ENCODE measurements at places on chromosomes 5 and 9. TPM values are rescaled to one million over a fixed set of nuclear protein-coding genes. Genes with fewer than 3 reads are reported as not detected.

DMRT3 gene
- total RNA-seq: not detected

FAM151B gene
- total RNA-seq: 0.32 TPM

TMOD1 gene
- 0.81 TPM for total RNA-seq

LHX6 gene
- not detected for total RNA-seq

FUT7 gene
- 0.22 TPM for total RNA-seq

ERAP2 gene
- total RNA-seq: 54.4 TPM

MTX3 gene
- 31.4 TPM for total RNA-seq

PIGO gene
- total RNA-seq: 34.4 TPM

C5orf63 gene
- 4.0 TPM for total RNA-seq

IL7R gene
- 50.8 TPM for total RNA-seq

DNA sequence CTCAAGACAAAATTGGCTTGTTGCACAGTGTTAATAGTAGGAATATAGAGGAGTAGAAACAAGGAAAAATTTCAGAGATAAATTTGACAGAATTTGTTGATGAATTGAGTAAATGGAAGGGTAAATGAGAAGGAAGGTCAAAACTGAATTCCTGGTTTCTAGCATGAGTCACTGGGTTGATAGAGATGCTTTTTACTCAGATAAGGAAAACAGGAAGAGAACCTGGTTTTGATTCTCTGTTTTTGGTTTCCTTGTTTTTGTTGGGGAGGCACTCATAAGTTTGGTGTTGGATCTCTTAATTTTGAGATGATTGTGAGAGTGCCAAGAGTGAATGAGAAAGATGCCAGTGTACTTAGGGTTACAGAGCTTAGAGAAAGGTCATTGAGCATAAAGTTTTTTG, 7.1 kb downstream of the LRRC70 start:
- DNase-seq: no peak
- H3K27me3 ChIP-seq: no peaks in the 10 kb centered on the region
- peaks cover 22% of the 10 kb centered on the region for H3K4me1 ChIP-seq
- H3K4me3 ChIP-seq: no peak overlapping the region
- peaks cover 20% of the 10 kb centered on the region for H3K36me3 ChIP-seq

DNA sequence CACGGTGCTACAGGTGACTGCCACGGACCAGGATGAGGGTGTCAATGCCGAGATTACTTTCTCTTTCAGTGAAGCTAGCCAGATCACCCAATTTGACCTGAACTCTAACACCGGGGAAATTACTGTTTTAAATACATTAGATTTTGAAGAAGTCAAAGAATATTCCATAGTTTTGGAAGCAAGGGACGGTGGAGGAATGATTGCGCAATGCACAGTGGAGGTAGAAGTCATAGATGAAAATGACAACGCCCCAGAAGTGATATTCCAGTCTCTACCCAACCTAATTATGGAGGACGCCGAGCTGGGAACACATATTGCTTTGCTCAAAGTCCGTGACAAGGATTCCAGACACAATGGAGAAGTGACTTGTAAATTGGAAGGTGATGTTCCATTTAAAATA, 1.2 kb downstream of the PCDHGB4 start:
- no peaks in the 10 kb centered on the region for H3K4me1 ChIP-seq
- H3K36me3 ChIP-seq: peaks cover 1% of the 10 kb centered on the region
- no peak overlapping the region for H3K4me3 ChIP-seq
- H3K27me3 ChIP-seq: peaks cover 3% of the 10 kb centered on the region
- no peak overlapping the region for H3K27ac ChIP-seq

GRCh38 chr5:158486566-158486965, 613.1 kb downstream of the EBF1 start:
- H3K36me3 ChIP-seq: no peaks in the 10 kb centered on the region
- no peak for DNase-seq
- no peaks in the 10 kb centered on the region for H3K4me1 ChIP-seq
- no peak overlapping the region for H3K27ac ChIP-seq

- H3K27me3 ChIP-seq: peaks cover 4% of the 10 kb centered on the region
- DNase-seq: no peak
- peaks cover 21% of the 10 kb centered on the region for H3K4me1 ChIP-seq
- H3K4me3 ChIP-seq: no peak overlapping the region
- peaks cover 3% of the 10 kb centered on the region for H3K36me3 ChIP-seq
Measured at GRCh38 chr9:100428871-100429654, 2.1 kb downstream of the MSANTD3 start.

- H3K4me1 ChIP-seq: peaks cover 57% of the 10 kb centered on the region
- no peaks in the 10 kb centered on the region for H3K27me3 ChIP-seq
- H3K4me3 ChIP-seq: no peak overlapping the region
- DNase-seq: no peak
- peaks cover 37% of the 10 kb centered on the region for H3K36me3 ChIP-seq
Measured at GRCh38 chr5:54523534-54523933, 6.0 kb downstream of the SNX18 start.

GRCh38 chr9:36781533-36781932, 208.8 kb downstream of the MELK start:
- no peak for DNase-seq
- H3K27me3 ChIP-seq: peaks cover 17% of the 10 kb centered on the region
- H3K4me1 ChIP-seq: no peaks in the 10 kb centered on the region
- H3K4me3 ChIP-seq: no peak overlapping the region
- no peaks in the 10 kb centered on the region for H3K36me3 ChIP-seq

DNA sequence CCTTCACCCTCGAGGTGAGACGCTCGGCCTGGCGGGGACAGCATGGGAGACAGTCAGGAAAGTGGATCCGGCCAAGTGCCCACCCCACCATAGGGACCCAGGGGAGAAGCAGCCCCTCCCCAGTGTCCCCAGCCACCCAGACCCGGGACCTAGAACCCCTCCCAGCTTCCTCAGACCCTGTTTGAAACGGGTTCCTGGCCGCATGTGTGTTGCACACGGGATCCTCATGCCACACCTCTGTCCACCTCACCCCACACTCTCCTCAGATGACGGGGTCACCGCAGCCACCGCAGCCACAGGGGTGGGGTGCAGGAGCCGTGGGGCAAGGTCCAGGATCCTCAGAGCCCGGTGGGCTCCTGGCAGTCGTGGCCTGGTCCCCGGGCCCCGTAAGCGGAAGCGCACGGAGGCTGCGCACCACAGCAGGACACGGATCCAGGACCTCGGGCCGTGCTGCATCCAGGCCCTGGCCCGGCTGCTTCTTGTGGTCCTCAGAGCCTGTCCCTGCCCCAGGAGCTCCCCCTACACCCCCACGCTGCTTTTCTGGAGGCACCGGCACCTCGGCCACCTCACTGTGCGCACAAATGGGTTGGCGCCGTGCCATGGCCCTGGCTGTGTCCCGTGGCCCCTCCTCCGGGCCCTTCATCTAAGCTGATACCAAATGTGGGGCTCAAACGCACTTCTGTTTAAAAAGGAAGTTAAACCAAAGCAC, 15.3 kb downstream of the TERT start:
- H3K4me3 ChIP-seq: no peak overlapping the region
- no peak for DNase-seq
- H3K27me3 ChIP-seq: no peaks in the 10 kb centered on the region
- no peak overlapping the region for H3K27ac ChIP-seq

DNA sequence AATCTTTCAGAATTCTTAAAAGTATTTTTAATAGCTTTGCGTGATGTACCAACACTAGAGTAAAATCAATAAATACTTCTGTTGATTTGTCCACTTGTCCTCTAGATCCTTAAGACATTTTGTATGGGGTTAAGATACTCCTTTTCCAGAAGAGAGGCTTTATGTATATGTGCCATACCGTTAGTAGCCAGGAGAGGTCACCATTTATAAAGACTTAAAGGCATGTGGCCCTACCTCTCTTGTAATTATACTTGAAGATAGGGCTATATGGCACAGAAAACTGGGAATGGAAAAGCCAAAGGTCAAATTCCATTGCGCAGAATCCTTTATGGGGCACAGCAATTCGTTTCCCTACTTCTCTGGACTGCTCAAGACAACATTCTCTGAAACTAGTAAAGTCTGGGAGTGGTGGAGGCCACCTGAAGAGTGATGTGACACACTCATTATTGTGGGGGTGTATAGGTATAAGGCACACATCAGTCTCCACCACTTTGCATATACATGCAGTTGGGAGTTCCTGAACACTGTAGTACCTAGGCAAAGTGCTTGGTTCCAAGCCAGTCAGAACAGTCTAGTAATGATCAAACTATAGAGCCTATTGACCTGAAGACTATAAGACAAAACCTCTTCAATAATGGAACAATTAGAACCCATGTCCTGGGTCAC, 140.1 kb upstream of the FBXL17 start:
- H3K27me3 ChIP-seq: peaks cover 3% of the 10 kb centered on the region
- H3K4me3 ChIP-seq: no peak overlapping the region

- no peak overlapping the region for H3K27ac ChIP-seq
- H3K36me3 ChIP-seq: no peaks in the 10 kb centered on the region
Measured at GRCh38 chr9:9778293-9778692, 834.5 kb downstream of the PTPRD start.

GRCh38 chr9:32783168-32783891, at the start of gene TMEM215:
TSS of gene TMEM215 (plus strand) at chr9:32783540. CDS start at chr9:32784184, 644 bp downstream.
- no peaks in the 10 kb centered on the region for H3K4me1 ChIP-seq
- no peak for DNase-seq
- H3K27me3 ChIP-seq: peaks cover 53% of the 10 kb centered on the region

- peaks cover 68% of the 10 kb centered on the region for H3K4me1 ChIP-seq
- H3K27ac ChIP-seq: peak overlapping the region; percentile 31
- peaks cover 2% of the 10 kb centered on the region for H3K27me3 ChIP-seq
- H3K36me3 ChIP-seq: peaks cover 79% of the 10 kb centered on the region
- no peak for DNase-seq
Measured at GRCh38 chr5:171392585-171393159, 5.0 kb downstream of the NPM1 start.

GRCh38 chr9:68983522-68984424, 30.1 kb downstream of the PRKACG start:
- no peak for DNase-seq
- peak overlapping the region; percentile 19 for H3K4me3 ChIP-seq
- peaks cover 2% of the 10 kb centered on the region for H3K27me3 ChIP-seq
- peak overlapping the region; percentile 41 for H3K27ac ChIP-seq
- H3K4me1 ChIP-seq: peaks cover 62% of the 10 kb centered on the region
- peaks cover 4% of the 10 kb centered on the region for H3K36me3 ChIP-seq

GRCh38 chr5:130651440-130651839, 513.6 kb downstream of the HINT1 start:
- no peak overlapping the region for H3K27ac ChIP-seq
- no peak for DNase-seq
- H3K4me1 ChIP-seq: no peaks in the 10 kb centered on the region
- H3K36me3 ChIP-seq: no peaks in the 10 kb centered on the region

GRCh38 chr5:473551-474192, 30.7 kb downstream of the EXOC3 start:
- H3K27ac ChIP-seq: peak overlapping the region; percentile 53
- peak overlapping the region; percentile 82 for H3K4me3 ChIP-seq
- peaks cover 8% of the 10 kb centered on the region for H3K27me3 ChIP-seq
- DNase-seq: no peak
- H3K36me3 ChIP-seq: peaks cover 15% of the 10 kb centered on the region

GRCh38 chr5:126334760-126335159, 88.4 kb upstream of the GRAMD2B start:
- DNase-seq: no peak
- H3K27ac ChIP-seq: no peak overlapping the region

DNA sequence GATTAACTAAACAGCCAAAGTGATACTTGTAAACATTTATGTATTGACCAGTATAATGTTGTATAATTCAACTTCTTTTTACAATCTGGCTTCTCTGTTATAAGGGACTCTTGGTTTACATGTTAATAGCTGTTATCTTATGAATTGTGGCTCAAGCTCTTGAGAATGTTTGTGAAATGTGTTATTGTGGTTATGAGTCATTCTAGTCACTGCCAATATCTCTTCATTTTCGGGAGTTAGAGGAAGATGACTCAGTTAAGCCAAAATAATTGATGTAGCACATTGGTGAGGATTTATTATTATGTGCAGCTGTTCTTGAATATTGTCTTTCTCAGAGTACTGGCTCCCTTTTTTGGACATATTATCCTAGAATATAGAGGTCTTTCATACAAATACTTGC, 655.2 kb upstream of the RIOK2 start:
- H3K27ac ChIP-seq: no peak overlapping the region
- no peak for DNase-seq
- H3K4me3 ChIP-seq: no peak overlapping the region
- H3K4me1 ChIP-seq: peaks cover 6% of the 10 kb centered on the region
- no peaks in the 10 kb centered on the region for H3K36me3 ChIP-seq

DNA sequence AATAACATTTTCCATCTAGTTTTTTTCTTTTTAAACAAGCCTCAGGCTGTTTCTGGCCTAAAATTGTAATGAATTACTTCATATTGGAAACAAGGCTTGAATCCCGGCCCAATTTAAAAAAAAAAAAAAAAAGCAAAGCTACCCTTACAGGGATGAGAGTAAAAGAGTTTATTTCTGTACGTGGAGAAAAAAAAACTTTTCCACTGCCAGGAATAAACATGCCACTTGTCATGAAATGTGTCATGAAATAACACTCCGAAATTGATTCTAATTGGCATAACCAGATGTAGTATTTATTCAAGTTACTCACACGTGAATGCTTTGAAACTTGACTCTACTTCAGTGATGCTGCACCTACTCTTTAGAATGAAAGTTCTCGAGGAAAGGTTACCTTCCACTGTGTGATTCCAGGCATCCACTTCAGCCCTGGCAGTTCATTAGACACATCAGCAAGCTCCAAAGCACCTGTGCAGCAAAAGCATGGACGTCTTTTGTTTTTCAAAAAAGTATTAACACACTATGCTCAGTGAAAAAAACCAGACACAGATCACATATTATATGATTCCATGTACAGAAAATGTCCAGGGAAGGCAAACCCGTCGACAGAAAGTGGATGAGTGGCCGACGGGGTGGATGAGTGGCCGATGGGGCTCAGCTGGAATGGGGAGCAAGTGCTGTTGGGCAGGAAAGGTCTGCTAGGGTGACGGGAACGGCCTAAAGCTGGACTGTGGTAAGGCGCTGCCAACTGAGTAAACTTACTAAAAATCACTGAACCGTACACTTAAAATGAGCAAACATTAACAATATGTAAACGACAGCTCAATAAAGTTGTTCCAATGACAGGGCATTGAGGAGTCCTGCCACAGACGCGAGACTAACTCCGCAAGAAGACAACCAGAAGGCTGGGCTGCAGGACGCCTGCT, 21.2 kb downstream of the NSUN2 start:
- DNase-seq: no peak
- H3K27me3 ChIP-seq: no peaks in the 10 kb centered on the region
- H3K4me1 ChIP-seq: peaks cover 20% of the 10 kb centered on the region

GRCh38 chr9:125649315-125649714, 57.7 kb downstream of the MAPKAP1 start:
- no peak overlapping the region for H3K4me3 ChIP-seq
- H3K4me1 ChIP-seq: peaks cover 77% of the 10 kb centered on the region
- DNase-seq: no peak
- H3K27me3 ChIP-seq: no peaks in the 10 kb centered on the region
- peak overlapping the region; percentile 85 for H3K27ac ChIP-seq

- H3K4me3 ChIP-seq: no peak overlapping the region
- no peak overlapping the region for H3K27ac ChIP-seq
- no peaks in the 10 kb centered on the region for H3K4me1 ChIP-seq
Measured at GRCh38 chr5:136906545-136906944, 541.2 kb upstream of the TRPC7 start.

DNA sequence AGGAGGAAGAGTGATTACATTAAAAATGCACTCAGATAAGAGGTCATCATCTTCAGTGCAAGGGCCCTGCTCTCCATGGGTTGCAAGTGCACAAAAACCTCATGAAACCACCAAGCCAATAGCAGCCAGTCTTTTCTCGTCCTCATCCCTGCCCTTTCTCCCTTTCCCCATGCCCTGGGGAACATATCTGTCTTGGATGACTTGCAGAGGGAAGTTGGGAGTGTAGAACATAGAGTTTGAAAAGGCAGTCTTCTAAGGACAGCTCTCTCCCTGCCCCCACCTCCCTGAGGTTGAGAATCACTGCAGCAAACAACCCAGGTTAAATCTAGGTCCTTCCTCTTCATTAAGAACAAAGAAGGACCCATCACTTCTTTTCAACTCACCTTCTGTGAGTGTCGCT, 22.0 kb downstream of the DDX31 start:
- no peak for DNase-seq
- H3K36me3 ChIP-seq: peaks cover 47% of the 10 kb centered on the region
- H3K27me3 ChIP-seq: no peaks in the 10 kb centered on the region
- no peak overlapping the region for H3K4me3 ChIP-seq
- peaks cover 11% of the 10 kb centered on the region for H3K4me1 ChIP-seq
